Posterior vena cava (tissue), 2 donors: ENCODE measurements at places on chromosomes 12 and 14. TPM values are rescaled to one million over a fixed set of nuclear protein-coding genes. Genes with fewer than 3 reads are reported as not detected.

LHX5 gene
- total RNA-seq: not detected

A2M gene
- 831 TPM for total RNA-seq

- no peak for DNase-seq
Observed at GRCh38 chr12:7161327-7161726, 28.2 kb upstream of the PEX5 start.

DNA sequence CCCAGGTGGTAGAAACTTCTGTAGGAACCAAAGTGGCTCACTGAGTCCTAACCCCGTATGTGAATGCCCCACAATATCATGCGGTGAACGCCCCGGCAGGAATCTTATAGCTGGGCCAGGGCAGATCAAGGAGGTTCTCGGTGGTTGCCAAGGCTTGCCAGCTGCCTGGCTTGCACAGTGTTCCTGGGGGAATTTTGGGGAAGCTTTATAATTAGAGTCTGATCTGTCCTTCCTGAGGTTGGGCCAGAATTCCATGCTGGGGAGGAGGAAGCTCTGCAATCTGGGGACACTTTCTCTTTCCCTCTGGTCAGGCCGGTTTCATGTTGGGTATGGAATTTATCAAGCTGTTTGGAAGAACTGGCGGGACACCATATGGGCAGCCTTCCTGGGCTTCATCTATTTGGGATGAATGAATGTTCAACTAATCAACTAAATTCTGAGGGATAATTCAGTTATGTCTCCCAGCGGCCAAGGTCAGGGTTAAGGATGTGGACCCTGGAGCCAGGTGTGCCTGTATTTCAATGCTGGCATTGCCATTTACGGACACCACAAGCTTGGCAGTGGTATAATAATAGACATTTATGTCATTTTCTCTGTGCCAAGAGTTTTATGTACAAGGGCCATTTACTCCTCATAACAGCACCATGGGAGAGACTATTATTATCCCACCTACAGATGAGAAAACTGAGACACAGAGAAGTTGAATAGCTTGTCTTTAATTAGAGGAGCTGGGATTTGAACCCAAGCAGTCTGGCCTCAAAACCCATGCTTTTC lies 54.3 kb downstream of the SVOP start:
- no peak for DNase-seq

- no peak for DNase-seq
Observed at GRCh38 chr12:48013287-48013686, 9.0 kb upstream of the COL2A1 start.

GRCh38 chr12:41530441-41530840 lies 342.3 kb downstream of the PDZRN4 start:
- DNase-seq: no peak

DNA sequence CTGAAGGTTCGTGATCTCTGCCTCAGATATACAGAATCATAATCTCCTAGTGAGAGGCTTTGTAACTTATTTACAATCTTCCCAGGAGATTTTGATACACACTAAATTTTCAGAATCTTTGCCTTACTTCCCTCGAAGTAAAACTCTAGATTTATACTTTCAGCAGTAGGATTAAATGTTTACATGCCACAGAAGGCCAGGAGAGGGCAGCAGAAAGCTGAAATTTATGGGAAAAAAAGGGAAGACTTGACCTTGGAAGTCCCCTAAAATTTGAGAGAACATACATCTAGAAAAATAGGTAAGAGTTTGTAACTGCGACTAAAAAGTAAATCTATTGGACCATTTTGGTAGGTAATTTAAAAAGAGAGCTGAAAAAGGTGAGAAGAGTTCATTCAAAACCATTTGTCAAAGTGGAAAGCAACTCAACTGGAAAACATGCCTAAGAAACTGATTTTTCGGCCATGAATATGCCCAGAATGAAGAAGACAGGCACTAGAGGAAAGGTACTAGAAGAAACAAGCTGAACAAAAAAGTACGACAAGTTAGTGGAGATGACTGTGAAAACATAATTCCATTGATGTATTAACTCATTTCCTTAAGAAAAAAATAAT lies 242.0 kb upstream of the MDGA2 start:
- no peak for DNase-seq

GRCh38 chr12:51860986-51861385 lies 12.5 kb upstream of the FIGNL2 start:
- peak; percentile 4 for DNase-seq

DNA sequence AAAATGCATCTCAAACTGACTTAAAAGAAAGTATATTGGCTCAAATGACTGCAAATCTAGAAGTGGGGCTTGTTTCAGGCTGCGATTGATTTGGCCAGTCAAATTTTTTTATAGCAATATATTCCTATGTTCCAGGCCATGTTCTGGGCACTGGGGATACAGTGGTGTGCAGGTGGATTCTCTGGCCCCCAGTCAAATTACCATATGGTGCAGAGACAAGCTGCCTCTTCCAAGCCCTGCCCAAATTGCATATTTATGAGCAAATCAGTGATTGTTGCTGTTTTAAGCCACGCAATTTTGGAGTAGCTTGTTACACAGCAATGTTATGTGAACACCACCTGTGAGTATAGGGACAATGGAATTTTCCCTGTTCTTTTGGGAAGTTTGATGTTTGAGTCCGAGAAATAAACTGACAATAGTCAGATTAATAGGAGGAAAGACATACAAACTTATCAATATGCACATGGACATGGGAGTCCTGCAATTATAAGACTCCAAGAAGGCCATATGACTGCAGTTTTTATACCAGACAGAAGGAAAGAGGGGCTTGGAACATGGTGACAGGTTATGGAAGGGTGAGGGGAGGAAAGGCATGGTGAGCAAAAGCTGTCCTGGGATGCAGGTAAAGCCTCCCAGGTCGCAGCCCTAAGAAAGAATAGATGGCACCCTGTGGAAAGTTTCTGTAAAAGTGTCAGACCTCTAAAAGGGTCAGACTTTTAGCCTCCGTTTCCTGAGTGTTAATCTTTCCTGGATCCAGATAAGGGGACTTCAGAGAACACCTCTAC lies 13.1 kb upstream of the CRY1 start:
- DNase-seq: no peak

GRCh38 chr12:69578283-69578682 lies 7.0 kb upstream of the CCT2 start:
- no peak for DNase-seq

DNA sequence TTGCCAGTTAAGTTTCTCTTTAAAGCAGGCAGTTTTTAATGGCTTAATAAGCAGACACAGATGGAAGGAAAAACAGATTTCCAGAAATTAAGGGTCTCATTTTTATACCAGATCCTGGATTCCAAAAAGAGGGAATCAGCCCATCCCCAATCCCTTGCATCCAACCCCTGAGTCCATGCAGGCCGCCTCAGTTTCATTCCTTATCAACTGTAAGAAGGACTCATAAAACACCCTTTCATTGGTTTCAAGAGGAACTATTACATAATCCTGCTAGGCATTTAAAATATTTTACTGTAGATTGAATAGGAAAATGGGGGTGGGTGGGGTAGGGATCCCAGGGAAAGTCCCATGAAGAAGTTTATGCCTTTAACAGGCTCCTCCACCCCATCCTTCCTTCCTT lies 9.4 kb downstream of the CCDC184 start:
- DNase-seq: no peak

DNA sequence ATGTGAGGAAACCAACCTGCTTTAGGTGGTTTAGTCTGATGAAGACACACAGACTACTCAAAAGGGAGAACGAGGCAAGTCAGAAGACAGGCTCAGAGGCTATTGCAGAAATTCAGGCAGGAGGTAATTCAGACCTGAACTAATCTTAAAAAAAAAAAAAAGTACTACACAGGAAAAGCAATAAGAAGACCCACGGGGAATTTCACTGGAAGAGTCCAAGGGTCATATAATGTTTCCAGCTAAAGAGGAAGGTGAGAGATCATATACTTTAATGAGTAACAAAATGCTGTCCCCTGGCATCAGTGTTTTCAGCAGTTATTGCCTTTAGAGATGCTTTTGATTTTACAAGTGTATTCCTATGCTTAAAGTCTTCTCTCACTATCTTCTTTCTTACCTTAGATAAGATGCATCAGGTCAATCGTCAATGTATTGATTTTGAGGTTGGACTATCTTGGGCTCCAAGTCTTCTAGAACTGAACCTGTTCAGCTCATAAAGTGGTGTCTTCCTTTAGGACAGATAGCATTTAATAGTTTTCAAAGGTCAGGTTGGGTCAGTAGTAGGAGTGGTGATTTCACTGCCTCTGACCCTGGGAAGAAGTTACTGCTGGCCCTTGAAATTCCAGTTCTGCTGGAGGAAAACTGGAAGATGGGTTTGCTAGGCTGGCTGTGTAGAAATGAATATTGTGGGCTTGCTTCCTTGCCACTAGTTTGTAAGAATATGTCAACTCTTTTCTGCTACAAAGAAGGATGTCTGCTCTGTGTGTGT lies 60.0 kb downstream of the FAR2 start:
- no peak for DNase-seq

DNA sequence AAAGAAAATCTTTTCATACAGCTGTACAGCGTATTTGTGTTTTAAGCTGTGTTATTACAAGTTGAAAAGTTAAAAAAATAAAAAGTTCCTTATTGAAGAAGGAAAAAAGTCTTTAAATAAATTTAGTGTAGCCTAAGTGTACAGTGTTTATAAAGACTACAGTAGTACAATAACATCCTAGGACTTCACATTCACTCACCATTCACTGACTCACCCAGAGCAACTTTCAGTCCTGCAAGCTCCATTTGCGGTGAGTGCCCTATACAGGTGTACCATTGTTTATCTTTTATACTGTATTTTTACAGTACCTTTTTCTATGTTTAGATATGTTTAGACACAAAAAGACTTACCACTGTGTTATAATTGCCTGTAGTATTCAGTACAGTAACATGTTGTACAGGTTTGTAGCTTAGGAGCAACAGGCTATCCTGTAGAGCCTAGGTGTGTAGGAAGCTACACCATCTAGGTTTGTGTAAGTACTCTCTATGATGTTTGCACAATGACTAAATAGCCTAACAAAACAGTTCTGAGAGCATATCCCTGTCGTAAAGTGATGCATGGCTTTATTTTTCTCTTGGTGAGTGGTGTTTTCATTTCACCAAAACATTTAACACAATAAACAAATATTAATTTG lies 275.2 kb downstream of the DACT1 start:
- DNase-seq: no peak

GRCh38 chr14:101881426-101881825 lies 82.9 kb upstream of the DYNC1H1 start:
- no peak for DNase-seq

GRCh38 chr14:55131370-55132137 lies 2.5 kb downstream of the LGALS3 start:
- no peak for DNase-seq
